ENCODE measurements at places on chromosomes 12 and 14.

GRCh38 chr14:52879958-52880357 is 70.9 kb downstream of the FERMT2 start:
- DNase-seq = no peak

DNA sequence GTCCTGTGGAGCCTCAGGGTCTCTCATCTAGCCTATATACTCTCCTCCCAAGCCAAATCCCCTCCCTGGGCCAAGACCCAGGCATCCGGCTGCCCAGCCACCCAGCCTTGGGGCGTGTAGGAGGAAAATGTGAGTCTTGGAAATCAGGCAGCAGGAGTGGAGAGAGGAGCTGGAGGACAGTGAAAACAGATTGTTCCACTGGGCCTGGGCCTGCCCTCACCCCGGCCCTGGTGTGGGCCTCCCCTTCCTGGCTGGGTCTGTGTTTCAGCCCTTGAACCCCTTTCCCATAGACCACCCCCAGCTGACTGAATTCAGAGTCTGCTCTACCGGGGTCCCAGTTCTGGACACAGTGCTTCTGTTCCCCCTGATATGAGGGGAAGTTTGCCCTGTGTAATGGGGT is 6.7 kb downstream of the ITGA5 start:
- no peak for DNase-seq

DNA sequence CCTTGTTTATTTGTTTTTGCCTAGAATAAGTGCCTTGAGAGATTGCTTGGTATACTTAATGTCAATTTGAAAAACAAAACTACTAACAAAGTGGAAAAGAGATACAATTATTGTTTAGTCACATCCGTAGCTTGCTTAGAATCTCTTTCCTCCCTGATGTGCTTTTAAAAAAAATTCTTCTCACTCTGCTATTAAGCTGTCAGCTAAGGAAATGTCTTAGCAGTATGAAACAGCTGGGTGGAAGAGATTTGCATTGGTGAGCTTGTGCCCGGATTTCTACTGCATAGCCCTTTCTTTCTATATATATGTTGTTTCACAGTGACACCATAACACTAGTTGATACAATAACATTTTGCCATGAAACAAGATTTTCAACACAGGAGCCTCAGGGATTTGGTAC is 229.4 kb upstream of the RGS6 start:
- DNase-seq = peak; percentile 81

DNA sequence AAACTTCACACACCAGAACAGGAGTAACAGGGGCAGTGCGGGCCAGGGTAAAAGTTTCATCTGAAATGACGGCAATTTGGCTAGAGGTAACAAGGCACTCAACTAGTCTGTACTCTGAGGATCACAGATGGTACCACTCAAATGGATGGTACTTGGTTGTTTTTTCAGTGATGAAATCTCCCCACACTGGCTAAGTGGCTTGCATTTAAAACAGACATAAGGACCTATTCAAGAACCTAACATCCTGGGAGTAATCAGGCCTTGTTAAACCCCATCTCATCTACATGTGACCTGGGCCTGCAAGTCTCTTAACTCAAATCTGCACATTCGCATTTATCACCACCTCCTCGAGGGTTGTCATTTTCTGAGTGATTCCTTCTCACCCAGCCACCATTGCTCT is 90.8 kb downstream of the PRKAB1 start:
- no peak for DNase-seq

DNA sequence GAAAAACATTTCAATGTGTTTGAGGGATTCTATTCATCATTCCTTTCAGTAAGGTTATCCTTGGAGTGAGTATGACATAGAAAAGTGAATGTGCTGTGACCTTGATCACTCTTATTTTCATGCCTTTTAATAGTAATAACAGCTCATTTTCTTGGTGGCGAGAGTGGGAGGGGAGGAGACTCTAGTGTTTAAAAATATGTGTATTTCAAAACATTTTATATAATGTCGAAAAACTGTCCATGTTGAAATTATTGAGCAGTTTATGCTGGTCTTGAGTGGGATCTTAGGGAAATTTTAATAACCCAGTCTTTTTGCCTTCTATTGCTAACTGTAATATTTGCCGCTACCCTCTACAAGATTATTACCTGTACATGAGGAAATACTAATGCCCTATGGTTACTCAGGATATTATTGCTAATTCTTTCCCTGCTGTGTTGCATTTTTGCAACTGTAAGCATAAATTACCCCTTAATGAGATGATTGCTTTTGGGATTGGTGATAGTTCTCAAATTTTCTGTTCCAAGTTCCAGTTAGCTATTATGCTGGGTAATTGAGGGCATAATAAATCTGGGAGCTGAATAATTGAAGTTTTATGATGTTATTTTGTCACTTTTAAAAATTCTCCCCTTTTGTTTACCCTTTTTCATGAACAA is 21.9 kb downstream of the ATF7IP start:
- no peak for DNase-seq

DNA sequence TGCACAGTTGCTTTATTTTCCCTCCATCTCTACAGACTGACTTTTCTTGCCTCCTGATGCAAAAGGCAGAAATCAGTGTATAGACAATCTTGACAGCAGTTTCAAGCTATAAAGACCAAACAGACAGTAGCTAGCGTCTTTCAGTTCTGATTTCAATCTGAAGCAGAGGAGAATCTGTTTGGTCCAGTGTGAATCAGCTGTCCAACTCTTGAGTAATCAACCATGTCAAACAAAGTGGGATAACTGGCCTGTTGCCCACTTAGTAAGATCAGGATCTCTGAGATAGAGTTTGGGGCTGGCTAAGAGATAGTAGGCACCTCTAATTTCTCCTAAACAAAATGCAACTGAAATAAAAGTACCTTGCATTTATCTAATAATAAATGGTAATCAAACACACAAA is 797.4 kb upstream of the FBXO33 start:
- no peak for DNase-seq

Measured in NCI-H82 (cell line).